Activated CD4-positive, alpha-beta T cell treated with anti-CD3 and anti-CD28 coated beads for 4 hours (primary cell): ENCODE measurements at places on chromosomes 16 and 17.

GRCh38 chr17:8039611-8040168 lies 831 bp downstream of the ALOX15B start:
- no peak for DNase-seq

DNA sequence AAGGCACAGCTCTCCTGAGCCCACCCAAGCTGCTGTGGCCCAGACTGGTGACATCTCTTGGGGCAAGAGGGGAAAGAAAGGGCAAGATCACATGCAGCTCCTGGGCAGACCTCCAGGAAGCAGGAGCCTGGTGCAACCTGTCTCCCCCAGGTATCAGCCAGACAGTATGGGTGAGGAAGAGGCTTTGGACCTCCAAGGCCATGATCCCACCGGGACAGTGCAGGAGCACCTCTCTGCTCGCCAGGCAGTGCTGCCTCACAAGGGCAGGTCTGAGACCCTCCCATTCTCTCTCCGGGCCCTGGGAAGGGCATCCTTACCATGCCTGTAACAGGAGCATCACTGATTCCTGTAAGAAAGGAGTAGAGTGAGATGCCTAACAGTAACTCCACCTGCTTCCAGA lies 25.6 kb upstream of the COG7 start:
- no peak for DNase-seq

GRCh38 chr17:69719474-69720048 lies 305.1 kb downstream of the MAP2K6 start:
- DNase-seq = no peak

DNA sequence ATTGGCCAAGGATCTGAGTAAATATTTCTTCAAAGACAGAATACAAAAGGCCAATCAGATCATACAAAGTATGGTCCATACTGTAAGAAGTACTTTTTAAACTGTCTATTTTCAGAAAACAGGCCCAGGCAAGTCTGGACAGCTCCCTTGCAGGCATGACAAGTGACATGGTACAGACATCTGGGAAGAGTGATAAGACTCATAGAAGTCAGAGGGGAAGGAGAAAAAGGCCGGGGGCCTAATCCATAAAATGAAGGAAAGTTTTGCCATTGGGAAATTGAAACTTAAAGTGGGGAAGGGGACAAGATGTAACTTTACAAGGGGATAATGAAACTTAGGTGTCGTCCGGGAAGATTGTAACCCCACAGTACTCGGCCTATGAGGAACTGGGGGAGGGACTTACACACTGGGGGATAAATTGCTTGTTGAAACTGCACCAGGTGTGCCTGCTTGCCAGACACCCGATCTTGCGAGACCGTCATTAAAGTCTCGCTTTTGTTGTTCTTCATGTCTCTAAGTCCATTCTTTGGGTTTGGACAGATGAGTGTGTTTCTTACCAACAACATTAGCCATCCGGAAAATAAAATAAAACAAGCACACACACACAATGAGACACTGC lies 684.0 kb downstream of the CDH11 start:
- no peak for DNase-seq

DNA sequence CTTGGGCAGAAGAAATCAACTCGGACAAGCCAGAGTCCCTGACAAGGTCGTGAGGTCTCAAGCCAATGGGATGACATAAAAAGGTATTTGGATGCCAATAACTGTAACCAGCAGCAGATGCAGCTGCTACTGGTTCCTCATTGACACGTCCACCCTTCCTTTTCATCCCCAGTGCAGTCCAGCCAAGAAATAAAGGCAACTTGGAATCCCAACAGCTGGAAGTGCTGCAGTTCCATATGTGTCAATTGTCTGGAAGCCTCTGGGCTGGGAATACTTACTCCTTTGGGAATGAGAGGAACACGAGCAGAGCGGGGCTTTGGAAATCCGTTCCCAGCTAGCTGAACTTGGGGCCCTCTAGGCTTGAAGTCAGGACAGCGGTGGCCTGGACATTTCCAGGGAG lies 360.4 kb upstream of the ZFHX3 start:
- no peak for DNase-seq

DNA sequence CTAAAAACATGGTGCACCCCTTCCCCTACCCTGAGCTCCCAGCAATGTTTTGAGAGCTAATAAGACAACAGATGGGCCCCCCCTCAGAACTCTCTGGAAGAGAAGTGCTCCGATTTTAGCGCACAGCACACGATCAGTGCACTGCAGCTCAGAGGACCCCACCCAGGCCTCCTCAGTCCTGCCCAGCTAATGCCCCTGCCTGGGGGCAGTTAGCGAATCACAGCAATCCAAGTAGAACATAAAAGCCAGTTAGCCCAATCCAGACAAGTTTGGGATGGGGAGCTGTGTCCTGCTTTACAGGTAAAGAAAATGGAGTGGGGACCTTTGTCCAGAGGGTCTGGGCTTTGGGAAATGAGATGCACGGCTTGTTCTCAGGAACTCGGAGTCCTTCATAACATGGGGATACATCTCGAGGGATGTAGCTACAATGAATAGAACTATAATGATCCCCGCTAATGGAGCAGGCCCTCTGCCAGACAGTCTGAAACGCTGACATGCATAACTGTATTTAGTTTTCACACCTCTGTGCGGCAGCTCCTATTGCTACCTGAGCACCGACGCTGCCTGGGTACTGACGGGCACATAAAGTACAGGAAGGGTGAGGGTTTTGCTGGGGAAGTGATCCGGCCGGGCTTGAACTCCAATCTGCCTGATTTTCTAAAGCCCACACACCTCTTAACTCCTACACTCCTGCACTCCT lies 29.7 kb upstream of the CDC42EP4 start:
- no peak for DNase-seq

- DNase-seq = no peak
Measured at GRCh38 chr17:77563439-77564102, 394.9 kb upstream of the TNRC6C start.

GRCh38 chr17:82011617-82012187 lies 11.0 kb downstream of the CENPX start:
- DNase-seq = no peak
